ENCODE measurements at places on chromosomes 13 and 19.

DNA sequence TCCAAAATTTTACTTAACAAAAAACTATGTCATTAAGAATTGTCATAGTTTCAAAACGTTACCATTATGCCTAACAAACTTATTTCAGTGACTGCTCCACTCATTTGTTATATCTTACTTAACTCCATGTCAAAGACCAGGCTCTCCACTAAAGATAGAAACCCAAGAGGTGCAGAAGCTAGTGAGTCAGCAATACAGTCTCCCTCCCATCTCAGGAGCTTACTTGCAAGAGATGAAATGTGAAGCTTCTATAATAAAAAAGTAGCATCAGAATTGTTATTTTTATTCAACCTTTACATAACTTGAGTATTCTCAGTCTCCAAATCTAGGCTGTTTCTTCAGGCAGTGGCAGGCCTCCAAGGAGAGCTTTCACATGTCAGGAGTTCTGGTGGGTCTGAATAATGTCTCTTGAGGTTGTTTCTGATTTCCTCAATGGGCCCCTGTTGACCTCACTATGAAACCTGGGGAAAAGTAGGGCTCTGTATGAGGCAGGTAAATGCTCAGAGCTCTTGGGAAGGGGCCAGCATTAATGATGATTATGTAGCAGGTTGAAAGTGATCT, 242.0 kb downstream of the NDFIP2 start:
- no peak for DNase-seq

- DNase-seq, result no peak
Observed at GRCh38 chr19:1103132-1103707, 574 bp upstream of the GPX4 start.

GRCh38 chr13:81393721-81394120, 1052.8 kb upstream of the SPRY2 start:
- no peak for DNase-seq

- no peak for DNase-seq
Observed at GRCh38 chr13:46489586-46490023, 63.4 kb upstream of the LRCH1 start.

GRCh38 chr19:16444269-16444600, 27.5 kb downstream of the EPS15L1 start:
- DNase-seq, result no peak
